ENCODE measurements at places on chromosomes 5 and 9.

DNA sequence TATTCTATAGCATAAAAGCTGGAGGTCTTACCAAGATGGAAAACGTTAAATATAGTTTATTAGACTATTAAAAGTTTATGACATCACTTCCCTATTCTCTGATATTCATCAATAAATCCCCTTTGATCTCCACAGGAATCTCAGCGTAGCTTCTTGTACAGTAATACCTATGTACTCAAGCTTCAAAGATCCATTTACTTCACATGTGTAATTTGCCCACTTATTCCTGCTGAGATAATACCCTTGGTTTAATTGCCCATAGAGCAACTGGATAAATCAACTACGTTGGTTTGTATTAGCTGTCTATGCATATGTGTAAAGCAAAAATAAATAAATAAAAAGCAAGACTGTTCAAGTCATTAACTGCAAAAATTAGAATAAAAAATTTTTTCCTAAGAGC is 219.7 kb downstream of the EFNA5 start:
- DNase-seq, result no peak

DNA sequence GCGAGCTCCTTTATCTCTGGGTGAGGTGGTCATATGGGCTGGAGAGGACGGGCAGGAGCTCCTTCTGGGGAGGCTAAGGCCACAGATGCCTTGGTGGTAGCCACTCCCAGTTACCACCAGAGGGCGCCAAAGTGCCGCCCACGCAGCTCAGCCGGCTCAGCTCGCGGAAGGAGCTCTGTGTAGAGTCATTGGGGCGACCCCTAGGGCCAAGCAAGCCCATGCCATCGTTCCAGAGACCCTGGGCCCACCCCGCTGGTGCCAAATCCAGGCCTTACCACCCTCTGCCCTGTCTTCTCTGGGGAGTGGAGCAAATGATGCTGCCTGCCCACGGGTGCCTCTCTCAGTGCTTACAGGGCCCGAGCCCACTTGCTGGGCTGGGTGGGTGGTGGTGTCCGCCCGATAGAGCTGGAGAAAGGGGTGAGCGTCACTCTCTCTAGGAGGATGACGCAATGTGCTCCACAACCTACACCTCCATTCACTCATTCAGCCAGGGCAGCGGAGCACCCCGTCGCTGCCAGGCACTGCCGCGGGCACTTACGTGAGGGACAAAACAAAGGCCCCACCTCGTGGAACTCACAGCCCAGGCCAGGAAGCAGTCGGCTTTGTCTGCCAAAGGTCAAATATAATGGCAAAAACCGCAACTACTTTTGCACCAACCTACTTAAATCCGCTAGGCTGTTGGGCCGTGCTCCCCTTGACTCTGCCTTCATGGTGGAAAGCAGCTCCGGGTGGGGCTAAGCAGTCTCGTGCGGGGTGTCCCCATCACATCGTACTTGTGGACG is 13.8 kb downstream of the TSPAN17 start:
- peak; percentile 89 for DNase-seq

GRCh38 chr5:116759860-116760640 is 185.4 kb upstream of the SEMA6A start:
- peak; percentile 78 for DNase-seq

GRCh38 chr5:10610058-10610457 is 46.2 kb downstream of the ANKRD33B start:
- DNase-seq, result no peak

DNA sequence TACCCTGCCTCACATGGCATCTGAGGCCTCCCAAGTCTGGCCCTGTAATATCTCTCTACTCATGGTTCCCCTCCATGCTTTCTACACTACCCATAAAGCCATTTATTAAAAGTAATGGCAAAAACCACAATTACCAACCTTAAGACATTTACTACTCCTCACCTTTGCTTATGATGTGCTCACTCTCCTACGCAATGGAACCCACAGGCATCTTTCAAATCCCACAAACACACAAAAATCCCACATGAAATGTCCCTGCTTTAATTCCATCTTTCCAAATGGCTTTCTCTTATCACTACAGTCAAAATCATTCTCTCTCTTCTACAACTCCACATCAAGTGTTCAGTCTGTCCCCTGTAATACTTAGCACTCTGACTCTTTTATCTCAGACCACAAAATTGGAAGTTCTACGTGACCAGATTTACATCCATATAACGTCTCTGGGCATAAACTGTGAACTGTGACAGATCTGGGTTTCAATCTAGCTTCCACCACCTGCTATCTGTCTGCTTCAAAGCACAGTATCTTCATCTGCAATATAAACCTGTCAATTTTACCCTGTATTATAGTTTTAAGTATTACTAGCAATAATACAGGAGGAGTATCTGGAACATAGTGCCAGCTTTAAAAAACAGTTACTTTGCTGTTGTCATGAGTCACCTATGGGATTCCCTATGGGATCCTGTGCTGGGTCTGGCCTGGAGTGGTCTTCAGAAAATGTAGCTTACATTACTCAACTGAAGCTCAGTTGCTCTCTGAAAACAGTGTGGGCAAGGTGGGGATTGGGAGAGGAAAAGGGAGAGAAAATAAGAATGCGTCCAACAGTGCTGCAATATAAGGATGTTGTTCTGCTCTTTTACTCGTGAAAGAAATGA is 137.1 kb upstream of the TRIM32 start:
- no peak for DNase-seq

DNA sequence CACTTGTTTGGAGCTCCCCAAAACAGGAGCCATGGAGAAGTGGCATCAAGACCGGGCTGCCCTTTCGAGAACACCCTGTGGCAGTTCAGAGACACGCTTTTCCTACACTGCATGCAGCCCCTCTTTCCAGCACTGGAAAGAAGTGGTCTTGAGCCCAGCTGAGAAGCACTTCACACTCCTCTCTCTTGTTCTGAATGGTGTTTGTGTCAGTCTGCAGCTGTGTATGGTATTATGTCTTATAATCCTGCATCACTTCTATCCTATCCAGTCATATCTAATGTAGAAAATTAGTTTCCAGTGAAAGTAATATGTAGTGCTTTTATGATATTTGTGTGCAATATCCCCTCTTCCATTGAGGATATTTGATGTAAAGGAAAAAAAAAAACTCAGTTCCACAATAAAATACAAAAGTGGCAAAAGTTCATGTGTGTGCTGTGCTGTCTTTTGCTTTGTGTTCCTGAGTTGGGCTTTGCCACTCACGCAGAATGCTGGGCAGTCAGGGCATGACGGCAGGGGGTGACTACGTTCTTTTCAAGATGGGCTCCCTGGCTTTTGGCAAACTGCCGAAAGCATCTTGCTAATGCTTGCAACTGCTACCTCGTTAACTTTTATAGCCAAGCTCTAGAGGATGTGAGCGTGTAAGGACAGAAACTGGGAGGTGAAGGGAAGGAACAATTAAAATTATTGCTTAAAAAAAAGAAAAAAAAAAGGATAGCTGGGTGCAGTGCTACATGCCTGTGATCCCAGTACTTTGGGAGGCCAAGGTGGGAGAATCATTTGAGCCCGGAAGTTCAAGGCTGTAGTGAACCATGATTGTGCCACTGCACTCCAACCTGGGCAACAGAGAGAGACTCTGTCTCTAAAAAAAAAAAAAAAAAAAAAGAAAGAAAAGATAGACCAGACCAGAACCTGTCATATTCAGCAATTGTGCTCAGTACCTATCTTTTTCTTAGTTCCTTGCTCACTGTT is 102.2 kb downstream of the MAP1B start:
- DNase-seq, result no peak

DNA sequence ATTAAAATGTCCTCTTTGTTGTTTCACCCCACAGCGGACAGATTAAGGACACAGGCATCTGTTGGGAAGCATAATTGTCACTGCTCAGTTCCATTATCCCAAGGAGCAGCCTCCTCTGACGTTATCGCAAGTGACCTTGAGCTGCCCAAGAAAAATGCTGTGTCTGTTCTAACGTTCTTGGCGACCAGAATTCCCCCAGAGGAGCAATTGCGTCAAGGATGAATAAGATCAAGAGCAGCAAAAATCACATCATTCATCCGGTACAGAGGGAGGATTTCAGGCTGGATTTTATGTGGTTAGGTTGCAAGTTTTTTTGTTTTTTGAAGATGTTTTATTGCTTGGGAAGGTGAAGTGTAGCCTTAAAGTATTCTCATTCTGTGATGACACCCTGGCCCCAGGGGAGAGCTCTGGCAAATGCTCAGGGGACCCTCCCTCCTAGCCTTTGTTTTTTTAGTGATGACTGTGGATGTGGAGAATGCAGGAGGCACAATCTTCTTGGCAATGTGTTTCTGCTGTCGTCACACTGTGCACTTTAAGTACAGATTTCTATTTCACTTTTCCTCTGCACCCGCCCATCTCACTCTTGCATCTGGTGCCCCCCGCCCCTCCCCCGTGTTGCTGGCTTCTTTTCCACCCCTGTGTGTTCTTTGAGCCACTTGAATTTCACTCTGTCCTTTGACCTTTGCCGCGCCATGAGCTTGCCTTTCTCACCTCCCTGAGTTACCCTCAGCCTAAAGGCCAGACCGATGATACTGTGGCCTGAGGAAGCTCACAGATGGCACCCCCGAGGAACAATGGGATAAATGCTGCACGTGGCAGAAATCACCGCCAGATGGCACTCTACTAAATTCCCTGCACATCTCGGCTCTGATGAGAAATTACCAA is 308.5 kb downstream of the RAB3C start:
- peak; percentile 91 for DNase-seq

DNA sequence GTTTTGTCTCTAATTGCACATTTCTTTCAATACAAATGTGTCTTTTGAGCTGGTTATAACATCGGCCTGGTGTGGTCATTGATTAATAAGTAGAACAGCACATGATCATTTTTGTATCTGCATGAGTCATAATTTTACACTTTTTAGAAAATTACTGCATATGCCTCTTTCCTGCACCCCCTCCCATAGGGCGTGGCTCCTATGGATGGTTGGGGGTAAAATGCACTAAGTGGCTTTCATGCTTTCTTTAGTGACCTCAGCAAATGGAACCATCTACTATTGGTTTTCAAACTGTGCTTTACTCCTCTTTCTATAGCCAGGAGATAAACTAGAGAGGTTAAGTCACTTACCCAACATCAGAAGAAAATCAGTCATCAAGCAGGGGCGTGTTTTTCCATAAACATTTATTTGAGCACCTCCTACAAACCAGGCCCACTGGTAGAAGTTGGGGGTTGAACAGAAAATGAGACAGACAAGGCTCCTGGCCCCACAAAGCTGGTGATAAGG is 3.8 kb downstream of the ANXA6 start:
- no peak for DNase-seq

GRCh38 chr5:36373527-36374086 is 71.9 kb upstream of the RANBP3L start:
- no peak for DNase-seq

DNA sequence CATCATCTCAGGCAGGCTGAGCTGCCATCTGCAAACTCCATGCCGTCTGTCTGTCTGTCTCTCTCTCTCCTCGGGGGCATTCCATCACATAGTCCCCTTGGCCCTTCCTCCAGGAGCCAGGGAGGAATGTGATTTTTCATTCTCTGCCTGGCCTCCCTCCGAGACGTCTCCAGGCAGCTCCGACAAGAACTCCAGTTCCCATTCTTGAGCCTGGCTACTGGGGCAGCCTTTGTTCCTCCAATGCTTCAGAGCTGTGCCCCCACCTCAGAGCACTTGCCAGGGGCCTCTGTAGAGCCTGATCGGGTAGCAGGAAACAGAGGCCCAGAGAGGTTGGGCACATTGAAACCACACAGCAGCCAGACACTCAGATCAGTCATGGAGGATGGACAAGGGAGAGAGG is 74.0 kb downstream of the COL27A1 start:
- DNase-seq, result peak; percentile 77

- no peak for DNase-seq
Observed at GRCh38 chr9:125990793-125991220, 243.6 kb downstream of the PBX3 start.

DNA sequence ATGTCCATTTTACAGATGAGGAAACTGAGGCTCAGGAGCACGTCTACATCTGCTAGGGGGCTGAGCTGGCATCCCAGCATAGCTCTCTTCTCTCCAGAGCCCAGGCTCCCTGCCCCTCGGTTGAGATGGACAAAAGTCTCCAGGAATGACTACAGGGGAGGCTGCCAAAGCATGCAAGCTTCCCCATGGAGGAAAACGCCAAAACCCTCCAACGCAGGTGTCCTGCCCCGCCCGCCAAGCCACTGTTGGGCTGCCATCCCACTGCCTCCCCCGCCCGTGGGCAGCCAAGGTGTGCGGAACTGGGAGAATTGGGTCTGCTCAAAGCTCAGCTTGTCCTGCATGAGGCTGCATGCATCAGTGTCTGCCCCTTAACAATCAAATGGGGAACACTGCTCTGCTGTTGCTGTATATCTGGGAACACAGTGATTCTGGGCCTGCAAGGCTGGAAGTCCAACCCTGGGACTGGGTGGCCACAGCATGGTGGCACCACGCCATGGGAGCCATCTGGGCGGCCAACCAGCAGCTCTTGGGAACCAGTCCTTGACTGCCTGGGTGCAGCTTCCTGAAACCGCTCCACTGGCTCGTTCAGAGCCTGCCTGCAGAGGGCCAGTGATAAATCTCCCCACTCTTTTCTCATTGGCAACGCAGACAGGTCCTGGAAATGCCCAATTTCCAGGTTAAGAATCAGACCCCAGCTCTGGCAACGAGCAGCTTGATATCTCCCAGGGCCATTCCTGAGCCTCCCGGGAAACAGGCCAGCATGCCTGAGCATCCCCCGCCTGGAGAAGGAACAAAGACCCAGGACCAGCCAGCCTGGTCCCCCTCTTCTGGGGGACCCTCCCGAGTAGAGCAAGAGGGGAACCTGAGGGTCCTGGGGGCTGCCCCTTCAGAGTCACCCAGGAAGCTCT is 3.5 kb downstream of the RALGDS start:
- no peak for DNase-seq
